Stimulated activated CD4-positive, alpha-beta T cell treated with anti-CD3 and anti-CD28 coated beads, Interleukin-12 subunit alpha, Interleukin-12 subunit beta, amount 100 ng/mL, for 48 hours (primary cell): ENCODE measurements at places on chromosomes 3 and 15.

GRCh38 chr15:79849789-79850188 lies 47.0 kb downstream of the MTHFS start:
- no peak for DNase-seq

GRCh38 chr3:132964266-132964665 lies 73.9 kb upstream of the TMEM108 start:
- DNase-seq = no peak

DNA sequence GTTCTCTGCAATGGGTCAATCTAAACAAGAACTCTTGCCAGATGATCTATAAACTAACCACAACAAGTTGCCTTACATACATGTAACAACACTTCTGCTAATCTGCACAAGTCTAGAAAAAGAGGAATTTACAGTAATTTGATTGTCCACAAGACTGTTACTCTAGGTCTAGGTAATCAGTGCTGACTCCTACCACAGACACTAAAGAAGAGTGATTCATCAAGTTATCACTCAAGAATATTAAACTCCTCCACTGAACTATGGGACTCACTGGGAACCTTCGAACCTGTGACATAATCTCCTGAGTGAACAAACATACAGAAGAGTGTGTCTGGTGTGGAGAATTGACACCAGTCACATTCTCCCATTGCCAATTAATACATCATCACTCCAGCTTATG lies 138.3 kb downstream of the ANXA2 start:
- DNase-seq = no peak

- DNase-seq = no peak
These were observed 44.4 kb downstream of the PCOLCE2 start for GRCh38 chr3:142844339-142844977.

GRCh38 chr15:64905119-64905831 lies 6.4 kb upstream of the ANKDD1A start:
- peak; percentile 84 for DNase-seq

GRCh38 chr15:91912336-91912735 lies 58.8 kb downstream of the SLCO3A1 start:
- DNase-seq = no peak

DNA sequence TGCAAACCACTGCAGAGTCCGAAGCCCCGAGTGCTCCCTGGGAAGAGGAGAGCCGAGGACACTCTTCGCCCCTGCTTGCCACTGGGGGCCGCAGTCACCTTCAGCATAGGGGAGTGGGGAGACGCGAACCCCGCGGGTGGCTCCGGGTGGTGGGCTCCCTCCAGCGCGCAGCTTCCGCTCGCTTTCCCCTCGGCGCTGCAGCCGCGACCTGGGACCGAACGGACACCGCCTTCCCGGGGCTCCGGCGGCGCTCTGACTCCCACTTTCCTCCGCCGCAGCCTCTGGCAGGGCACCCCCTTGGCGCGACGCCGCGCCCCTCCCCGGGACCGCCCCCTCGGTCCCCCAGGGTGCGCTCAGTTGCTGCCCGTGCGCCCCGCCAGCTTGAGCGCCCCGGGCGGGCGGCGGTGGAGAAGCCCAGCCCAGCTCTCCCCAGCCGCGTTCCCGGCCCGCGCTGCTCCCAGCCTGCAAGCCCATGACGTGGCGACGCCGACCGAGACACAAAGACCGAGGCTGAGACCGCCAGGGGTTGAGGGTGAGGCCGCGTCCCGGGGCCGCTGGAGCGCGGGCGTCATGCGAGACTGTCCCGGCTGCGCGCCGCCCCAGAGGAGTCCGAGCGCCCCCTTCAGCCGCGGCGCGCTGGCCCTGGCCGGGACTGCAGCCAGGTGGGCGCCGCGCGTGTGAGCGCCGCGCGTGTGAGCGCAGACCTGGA lies at the start of gene MINAR1:
MINAR1 (plus strand) TSS at position 701 of the 709 bp plus-strand sequence. CDS start 23,812 bp downstream, outside the sequence.
- DNase-seq = no peak

DNA sequence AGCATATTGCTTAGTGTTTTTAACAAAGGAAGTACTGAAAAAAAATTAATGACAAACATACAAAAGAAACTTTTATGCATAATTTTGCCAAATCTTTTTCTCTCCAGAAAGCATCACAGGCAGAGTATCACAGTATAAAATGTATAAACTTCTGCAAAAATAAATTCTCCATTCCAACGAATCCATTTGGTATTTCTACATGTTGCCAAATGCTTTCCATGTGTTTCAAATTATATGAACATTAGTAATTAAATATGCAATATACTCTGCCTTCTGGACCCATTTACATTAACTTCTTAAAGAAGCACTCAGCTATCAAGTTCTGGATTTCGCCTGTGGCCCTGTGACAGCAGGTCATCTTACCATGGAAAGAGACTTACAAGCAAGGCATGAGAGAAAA lies 189.1 kb upstream of the ALCAM start:
- no peak for DNase-seq

GRCh38 chr3:45258317-45258716 lies 32.2 kb upstream of the TMEM158 start:
- DNase-seq = no peak

GRCh38 chr3:49341996-49342395 lies 2.1 kb upstream of the USP4 start:
- no peak for DNase-seq
